ENCODE measurements at places on chromosomes 7 and 10.

- DNase-seq, result no peak
Observed at GRCh38 chr7:140047197-140047596, 15.6 kb downstream of the PARP12 start.

DNA sequence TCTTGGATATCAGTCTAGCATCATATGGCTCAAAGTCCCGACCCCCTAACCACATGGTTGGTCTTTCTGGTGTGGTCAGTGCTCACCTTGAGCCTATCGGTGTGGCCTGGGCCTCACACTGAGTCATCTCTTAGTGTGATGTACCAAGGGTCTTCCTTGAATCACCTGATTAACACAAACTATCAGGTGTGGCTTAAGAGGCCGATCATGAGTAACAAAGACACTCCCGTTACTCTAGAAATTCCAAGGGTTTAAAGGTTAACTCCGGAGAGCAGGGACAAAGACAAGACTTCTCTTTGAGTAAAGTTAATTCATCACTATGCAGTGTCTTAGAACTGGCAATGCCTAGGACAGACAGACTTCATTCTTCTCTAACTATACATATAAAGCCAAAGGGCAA, 52.3 kb upstream of the ARMC3 start:
- no peak for DNase-seq

DNA sequence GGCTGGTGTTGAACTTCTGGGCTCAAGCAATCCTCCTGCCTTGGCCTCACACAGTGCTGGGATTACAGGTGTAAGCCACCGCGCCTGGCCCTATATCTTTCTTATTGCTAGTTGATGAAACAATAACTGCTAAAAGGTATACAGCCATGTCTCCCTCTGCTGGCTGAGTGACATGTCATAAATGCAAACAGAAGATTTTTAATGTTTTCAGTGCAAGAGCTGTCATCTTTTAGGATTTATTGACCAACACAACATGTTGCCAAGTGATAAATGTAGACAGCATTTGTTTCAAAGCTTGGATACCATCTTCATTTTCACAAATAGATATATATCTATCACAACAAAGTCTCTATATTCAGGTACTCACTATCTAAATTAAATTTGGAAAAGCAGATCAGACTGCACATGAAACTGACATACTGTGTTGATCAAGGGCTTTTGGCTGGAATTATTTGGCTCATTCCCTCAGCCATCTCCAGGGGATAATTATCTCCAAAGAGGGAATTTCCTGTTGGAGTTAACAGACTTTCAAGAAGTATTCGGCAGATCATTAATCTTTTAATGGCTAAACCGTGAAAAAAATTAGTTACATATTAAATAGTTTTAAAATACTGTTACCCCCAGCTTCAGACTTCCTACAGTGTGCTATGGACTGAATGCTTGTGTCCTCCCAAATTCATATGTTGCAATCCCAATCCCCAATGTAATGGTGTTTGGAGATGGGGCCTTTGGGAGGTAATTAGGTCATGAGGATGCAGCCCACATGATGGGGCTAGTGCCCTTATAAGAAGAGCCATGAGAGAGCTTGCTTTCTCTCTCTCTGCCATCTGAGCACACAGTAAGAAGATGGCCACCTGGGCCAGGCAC, 41.3 kb upstream of the SRPK2 start:
- DNase-seq, result no peak

DNA sequence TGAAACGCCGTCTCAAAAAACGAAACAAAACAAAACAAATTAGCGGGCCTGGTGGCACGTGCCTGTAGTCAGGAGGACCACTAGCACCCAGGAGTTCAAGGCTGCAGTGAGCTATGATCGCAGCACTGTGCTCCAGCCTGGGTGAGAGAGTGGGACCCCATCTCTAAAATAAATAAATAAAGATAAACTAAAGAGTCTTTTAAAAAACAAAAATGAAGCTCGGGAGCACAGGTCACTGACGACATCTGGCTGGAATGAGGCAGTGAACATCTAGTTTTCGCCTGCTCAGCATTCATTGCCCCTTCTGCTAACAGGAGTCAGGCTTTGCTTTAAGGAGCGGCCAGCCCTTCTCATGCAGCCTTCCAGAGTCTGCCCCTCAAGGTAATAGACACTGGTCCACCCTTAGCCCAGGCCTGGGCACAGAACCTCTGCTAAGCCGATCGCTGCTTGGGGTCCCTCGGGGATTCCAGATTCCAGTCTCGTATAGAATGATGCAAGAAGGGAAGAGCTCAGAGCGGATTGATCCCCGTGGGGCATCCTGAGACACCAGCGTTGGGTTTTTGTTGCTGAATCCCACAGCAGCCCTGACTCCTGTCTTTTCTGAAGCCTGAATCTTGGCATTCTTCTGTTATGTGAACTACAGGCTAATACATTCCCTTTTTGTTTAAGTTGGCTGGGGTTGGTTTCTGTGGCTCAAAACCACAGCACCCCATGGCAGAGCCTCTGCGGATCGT, 14.2 kb upstream of the FOXK1 start:
- DNase-seq, result no peak

- DNase-seq, result no peak
Observed at GRCh38 chr7:44963364-44964290, 15.2 kb downstream of the MYO1G start.

- DNase-seq, result no peak
Observed at GRCh38 chr7:121537031-121537430, 140.9 kb upstream of the FAM3C start.

- no peak for DNase-seq
Observed at GRCh38 chr10:8338177-8338766, 283.8 kb downstream of the GATA3 start.

- no peak for DNase-seq
Observed at GRCh38 chr10:63267414-63268148, 134.5 kb downstream of the NRBF2 start.

DNA sequence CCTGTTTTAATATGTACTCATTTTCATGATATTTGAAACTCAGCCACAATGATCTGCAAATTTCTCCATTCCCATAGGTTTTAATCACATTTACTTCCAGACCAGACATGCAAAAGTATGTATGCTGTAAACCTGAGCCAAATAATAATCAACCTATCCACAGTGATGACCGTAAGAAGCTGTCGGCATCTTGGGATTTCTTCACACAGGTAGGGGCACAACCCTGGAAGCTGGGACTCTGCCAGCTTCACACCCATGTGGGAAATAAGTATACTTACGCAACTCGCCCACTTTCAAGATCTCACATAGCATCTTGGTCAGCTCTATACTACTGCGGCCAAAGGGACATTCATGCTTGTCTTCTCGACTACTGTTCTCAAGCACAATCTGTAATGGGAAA, 352.3 kb downstream of the ELMO1 start:
- DNase-seq, result no peak

DNA sequence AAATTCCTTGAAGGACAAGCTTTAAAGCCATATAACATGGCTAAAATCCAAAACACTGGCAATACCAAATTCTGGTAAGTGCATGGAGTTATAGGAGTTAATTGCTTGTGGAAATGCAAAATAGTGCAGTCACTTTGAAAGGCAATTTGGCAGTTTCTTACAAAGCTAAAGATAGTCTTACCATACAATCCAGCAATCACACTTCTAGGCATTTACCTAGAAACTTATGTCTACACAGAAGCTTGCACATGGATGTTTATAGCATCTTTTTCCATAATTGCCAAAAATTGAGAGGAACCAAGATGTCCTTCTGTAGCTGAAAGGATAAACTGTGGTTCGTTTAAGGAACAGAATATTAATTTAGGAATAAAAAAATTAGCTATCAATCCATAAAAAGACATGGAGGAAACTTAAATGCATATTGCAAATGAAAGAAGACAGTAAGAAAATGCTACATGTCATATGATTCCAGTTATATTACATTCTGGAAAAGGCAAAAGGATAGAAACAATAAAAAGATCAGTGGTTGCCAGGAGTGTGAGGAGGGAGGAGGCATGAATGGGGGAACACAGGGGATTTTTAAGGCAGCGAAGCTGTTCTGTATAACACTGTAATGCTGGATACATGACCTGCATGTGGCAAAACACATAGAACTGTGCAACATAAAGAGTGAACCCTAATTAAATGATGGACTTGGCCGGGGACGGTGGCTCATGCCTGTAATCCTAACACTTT, 51.9 kb downstream of the GNAT3 start:
- DNase-seq, result no peak

DNA sequence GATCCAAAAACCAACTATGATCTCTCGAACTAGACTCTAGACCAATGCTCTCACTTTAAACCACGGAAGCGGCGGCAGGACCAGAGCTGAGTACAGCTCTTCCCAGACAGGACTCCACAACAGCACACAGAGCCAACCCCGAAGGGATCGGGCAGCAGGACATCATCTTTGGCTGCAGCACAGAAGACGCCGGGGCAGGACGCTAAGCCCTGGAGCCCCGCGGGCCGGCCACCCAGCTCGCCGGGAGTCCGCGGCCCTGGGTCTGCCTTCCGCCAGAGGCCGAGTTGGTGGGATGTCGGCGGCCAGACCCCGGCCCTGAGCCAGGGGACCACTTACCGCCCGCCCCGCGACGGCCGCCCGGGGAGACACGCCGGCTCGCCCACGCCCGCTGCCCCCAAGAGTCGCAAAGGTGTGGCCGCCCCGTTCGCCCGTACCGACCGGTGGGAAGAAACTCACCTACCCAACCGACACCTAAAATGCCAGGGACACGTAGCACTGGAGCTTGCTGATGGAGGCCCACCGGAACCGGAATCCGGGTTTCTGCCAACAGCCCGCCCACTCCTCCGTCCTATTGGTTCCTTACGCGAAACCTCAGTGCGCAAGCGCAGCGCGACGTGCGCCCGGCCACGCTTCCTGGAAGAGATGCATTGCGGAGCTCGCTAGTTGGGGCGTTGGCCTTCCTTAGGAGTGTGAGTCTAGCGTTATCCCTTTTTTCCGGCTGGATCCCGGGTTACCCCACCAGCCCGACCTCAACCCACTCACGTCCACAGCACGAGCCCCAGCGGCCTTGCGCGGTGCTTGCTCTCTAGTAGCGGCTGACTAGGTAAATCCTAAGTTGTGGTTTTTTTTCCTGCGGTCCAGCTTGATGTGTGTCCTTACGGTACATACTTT, at the start of gene SEC61G:
SEC61G (minus strand) TSS at position 510 of the 891 bp plus-strand sequence. CDS start 1,623 bp downstream, outside the sequence.
- peak; percentile 94 for DNase-seq

DNA sequence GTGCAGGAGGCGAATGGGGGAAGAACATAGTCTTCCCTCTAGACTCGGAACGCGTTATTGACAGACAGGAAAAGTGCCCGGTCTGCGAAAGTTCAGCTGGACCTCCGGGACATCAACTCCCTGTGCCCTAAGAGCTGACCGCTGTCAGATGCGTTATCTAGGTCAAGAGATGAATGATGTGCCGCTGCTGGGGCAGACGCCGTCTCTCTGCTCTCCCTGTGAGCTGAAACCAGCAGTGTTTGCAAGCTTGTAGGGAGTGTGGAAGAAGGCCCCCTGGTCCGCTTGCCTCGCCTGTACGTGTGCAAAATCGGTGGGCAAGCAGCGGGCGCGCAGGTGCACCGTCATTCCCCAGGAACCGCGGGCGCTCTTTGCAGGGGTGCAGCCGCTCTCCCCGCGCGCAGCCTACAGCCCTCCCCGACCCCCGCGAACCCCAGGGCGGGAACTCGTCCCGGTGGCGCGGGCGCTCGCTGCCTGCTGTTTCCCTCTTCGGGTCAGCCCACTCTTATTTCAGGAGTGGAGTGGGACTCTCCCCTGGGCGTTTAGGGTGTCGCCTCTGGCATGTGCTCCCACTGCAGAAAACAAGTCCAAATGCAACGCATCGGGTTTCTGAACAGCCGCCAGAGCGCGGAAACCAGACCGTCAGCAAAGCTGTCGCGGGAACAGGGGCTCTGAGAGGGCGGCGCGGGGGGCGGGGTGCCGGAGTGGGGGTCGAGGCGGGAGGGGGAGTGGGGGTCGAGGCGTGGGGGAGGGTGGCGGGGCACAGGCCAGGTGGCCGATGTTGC, 1.8 kb upstream of the PFKFB3 start:
- no peak for DNase-seq

DNA sequence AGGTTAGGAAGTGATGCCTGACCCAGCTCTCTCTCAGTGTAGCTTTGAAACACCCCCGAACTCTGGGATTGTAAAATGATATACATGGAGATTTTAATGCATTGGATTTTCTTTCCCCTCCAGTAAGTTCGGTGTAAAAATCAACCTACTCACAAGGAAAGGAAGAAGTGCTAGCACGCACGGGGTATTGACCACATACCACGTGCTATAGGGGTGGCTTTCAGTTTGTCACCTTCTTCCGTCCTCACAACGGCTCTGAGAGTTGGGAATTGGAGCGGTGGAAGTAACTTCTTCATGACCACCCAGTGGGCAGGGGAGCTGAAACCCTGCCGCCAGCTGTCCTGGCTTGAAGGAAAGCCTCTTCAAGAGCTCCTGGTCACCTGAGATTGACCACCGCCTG, 149.4 kb upstream of the PRR15 start:
- no peak for DNase-seq

DNA sequence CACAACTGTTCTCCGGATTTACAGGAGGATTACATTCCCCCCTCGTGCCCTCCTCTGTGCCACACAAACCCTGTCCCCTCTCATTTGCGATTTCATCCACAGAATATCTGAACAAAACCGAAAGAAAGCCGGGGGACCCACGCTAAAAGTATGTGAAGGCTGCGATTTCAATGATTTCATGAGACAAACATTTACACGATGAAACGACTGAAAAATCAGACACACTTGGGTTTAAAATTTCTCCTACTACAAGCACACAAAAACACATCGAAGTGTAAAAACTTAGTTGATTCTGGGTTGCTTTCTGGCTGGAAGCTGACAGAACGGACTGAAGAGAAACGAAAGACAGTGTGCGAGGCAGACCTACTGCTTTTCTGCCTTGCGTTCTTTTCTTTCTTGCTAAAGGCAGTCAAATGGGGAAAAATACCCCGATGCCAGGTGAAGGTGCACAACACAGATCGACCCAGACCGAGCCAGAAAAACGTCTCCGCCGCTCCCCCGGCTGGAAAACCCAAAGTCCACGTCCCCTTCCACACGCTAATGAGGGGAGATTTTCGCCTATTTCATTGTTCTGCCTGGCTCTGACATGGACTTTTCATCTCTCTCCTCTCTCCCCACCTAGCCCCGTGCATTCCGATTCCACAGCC, 1.2 kb downstream of the HIPK2 start:
- no peak for DNase-seq

DNA sequence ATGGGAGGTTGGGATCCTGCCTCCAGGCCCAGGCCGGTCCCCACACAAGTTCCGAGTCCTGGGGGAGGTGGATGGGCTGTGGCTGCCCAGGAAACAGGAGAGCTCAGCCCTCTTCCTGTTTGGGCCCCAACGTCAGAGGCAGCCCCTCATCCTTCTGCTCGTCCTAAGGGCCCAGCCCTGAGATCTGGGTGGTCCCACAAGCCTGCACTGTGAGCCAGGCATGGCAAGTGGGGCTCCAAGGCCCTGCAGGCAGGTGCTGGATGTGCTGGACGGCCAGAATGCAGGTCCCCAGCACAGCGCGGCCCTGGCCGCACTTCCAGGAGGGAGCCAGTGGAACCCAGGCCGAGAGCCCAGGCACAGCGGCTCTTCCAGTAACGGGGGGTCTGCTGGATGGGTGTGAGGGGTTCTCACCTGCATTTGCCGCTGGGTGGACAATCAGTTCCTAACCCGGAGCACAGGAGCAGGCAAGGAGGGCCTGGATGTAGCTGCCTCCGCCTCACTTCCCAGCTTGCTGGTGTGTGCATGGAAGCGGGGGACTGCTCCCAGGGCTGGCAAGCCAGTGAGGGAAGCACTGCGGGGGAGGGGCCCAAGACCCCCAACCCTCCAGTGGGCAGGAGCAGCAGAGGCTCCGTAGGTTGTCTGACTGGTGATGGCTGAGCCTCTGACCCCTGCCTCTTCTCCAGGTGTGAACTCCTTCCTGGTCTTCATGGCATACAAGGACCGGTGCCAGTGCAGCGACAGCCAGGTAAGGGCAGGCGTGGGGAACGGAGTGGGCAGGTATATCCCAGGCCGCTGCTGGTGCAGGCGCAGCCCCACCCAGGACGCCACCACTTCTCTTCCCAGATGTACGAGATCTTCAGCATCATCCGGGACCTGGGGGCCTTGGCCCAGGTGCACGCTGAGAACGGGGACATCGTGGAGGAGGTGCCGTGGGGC, 9.7 kb downstream of the DPYSL4 start:
- DNase-seq, result no peak
